CD8-positive, alpha-beta memory T cell (primary cell): ENCODE measurements at places on chromosomes 1 and 21.
A peak's percentile ranks its signal among the peaks of the same experiment; 100 is the strongest.

DNA sequence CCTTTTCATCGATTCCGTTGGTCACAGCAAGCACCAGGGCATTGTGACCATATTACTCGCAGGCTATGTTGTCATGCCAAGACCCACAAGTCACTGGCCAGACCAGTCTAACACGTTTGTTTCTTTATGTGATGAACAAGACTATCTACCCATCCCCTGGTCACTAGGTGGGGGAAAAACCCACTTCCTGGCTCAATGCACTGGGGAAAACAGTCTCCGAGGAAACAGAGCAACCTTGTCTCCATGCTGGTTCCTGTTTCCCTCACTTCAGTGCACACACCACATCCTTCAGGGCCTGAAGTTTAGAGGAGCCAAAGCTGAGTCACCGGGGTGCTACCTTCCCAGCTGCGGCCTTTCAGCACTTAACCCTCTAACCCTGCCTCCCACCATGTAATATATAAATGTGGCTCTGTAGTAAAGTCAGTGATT, 20.9 kb downstream of the ERICH3 start:
- DNase-seq: no peak

DNA sequence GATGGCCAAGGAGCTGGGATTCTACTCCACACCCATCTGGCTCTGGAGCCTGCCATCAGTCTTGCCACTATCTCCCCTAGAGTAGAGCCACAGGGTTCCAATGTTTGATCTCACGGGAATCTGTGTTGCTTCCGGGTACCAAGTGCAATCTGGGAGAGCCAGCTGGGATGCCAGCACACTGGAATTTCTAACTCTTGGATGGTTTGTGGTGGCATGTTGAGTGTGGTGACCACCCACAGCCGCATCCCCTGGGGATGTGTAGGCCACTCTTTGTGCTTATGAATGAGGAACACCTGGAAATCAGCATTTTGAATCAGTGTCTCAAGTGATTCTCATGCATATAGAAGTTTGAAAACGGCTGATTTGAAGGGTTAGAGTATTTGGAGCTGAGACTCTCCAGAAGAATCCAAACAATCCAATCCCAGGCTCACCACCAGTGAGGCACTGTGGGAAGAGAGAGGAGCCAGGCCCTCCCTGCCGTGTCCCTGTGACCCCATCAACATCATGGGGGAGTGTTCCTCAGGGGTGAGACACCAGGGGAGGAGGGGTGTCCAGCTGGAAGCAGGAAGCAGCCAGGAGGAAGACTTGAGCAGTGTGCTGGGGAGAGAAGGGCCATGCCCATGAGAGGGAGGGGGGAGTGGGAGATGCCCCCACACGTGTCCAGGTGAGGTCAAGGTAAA, 13.4 kb downstream of the FBLIM1 start:
- no peak for DNase-seq

- no peak for DNase-seq
These were observed 121.4 kb downstream of the ATG4C start for GRCh38 chr1:62905309-62905708.

DNA sequence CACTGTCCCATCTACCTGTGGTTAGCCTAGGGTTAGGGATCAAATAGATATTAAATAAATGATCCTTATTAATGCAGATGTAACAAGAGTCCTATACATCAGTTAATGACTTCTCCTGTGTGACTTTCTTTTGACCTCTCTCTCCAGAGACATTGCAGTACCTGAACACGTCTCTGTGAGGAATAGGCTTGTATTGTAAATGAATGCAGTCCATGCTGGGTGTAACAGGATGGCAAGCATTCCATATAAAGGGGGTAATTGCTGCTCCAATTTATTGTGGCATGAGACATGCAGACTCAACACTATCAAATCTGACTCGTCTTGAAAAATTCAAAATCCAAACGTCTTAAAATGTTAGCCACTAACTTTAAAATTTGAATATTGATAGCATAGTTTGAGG, 189.5 kb downstream of the PRDM2 start:
- DNase-seq: no peak

- no peak for DNase-seq
These were observed 20.0 kb downstream of the METTL13 start for GRCh38 chr1:171801487-171801891.

DNA sequence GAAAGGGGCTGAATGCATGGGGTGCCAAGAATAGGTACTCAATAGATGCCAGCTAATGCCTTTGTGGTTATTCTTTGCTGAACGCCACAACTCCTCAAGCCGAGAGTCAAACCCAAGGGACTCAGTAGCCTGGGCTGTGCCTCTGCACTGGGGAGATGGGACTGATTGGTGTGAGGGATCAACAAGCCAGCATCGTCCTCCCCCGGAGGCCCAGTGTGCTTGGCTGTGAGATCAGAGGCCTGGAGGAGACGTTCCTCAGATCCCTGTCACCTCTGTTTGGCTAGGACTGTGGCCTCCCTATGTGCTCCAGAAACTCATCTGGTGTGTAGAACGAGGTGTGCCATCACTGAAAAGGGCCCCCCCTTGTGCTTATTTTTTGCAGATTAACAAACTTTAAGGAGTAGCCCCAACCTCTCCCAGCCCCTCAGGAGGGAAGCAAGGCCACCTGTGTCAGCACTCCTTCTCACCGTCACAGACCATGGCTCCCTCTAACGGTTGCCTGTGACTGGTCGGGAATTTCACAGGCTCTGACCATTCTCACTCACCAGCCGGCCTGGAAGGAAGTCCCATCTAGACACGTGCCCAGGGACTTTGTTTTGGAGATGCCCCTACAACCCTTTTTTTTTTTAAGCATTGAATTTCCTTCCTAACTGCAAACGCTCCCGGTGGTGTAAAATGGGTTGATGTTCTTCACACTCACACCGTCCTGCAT, 194.0 kb upstream of the VAMP3 start:
- no peak for DNase-seq

DNA sequence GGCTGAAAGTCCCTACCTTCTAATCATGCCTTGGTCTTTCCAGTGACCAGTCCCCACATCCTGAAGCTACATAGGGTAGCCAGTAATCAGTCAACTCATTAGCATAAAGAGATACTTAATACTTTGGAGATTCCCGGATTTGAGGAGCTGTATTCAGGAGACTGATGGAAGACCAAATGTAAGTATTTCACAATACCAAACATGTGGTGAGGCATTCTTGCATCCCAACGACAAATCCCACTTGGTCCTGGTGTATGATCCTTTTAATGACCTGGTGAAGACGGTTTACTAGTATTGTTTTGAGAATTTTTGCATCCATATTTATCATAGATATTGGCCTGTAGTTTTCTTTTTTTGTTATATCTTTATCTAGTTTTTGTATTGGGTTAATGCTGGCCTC, 40.6 kb downstream of the RGS7 start:
- DNase-seq: no peak

- no peak for DNase-seq
These were observed 63.6 kb upstream of the GNG12 start for GRCh38 chr1:67896826-67897225.

DNA sequence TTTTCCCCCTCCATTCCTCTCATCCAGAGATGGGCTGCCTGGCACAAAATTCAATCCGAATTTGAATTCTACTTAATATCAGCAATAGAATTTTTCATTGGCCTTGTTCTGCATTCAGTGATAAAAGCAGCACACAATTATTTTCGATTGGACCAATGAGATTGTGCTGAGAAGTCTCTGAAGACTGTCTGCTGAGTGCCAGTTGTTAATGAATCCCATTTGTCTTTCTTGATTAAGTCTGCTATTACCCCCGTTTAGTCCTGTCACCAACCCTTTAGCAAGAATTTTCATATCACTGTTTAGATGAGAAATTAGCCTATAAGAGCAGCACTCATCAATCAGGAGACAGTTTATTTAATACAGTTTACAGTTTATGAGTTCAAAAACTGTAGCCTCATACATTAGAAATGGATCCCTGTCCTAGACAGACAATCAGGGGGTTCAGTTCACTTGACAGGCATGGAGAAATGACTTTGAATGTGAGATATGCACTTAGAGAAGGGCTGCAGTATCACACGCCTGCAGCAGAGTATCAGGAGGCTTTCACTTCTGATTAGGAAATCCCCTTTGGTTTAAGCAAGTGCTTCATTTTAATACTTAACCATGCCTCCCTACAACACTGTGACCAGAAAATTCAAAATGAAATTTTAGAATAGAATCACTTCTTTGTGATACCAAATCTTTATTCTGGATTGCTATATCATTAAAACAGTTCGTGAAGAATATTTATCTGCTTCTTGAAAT, 304.7 kb upstream of the PTBP2 start:
- DNase-seq: no peak

- no peak for DNase-seq
These were observed 47.6 kb downstream of the SPSB1 start for GRCh38 chr1:9340172-9340854.

DNA sequence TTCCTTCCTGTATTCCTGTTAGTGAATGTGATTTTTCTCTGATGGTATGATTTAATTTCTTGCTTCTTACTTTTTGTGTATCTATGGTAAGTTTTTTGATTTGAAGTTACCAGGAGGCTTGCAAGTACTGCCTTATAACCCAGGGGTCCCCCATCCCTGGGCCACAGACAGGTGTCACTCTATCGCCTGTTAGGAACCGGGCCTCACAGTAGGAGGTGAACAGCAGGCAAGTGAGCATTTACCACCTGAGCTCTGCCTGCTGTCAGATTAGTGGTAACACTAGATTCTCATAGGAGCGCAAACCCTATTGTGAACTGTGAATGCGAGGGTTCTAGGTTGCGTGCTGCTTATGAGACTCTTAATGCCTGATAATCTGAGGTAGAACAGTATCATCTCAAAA, 143.3 kb downstream of the RPS6KC1 start:
- DNase-seq: no peak

DNA sequence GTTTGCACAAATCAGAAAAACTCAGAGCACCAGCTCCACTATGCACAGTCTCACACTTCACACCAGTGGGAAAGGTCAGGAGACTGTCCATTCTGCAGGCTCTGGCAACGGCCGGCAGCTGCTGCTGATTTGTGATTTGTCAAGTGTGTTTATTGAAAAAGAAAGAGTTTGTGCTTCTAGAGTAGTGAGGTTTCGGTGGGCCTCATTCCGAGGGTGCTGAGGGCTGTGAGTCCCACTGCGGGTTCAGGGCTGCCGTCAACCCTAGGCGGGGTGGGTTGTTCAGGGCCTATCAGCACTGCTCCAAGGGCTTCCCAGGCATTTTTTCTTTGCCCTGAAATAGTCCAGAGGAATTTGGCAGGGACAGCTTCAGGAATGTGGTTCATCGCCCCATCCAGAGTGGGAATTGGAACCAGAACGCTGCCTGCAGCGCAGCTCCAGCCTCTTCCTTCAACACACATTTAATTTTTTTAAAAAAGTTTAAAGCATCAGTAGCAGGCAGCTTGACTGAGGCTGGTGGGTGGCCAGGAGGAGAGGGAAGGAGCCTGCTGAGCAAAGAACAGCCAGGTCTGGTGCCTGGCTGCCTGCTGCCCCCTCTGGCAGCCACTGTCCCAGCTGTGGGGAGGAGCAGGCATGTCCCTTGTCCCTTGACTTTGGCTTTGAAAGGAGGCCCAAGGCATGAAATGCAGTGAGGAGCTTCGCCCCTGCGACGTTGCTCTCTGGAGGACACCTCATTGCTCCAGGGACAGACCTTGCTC, 19.7 kb downstream of the STUM start:
- no peak for DNase-seq

DNA sequence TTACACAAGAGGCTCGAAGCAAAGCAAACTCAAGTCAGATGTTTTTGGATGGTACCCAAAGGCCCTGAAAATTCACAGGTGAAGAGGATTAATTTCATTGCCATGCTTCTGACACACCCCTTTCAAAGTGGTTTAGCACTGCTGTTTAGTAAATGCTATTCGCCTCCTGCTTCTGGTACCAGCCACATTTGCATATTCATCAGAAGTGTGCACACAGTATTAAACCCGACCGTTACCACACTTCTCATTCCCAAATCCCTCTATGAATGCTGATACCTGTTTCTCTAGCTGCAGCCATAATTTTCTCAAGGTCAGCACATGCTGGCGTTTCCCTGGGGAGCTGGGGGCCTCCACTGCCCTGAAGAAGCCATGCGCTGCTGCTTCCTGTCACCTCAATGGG, 179.8 kb upstream of the DAB1 start:
- no peak for DNase-seq

GRCh38 chr1:83033682-83034081, 965.2 kb downstream of the TTLL7 start:
- no peak for DNase-seq

- DNase-seq: no peak
These were observed 115.7 kb upstream of the ATP1A1 start for GRCh38 chr1:116257341-116257767.

- DNase-seq: no peak
These were observed 171.6 kb downstream of the TRIM33 start for GRCh38 chr1:114339379-114339778.

DNA sequence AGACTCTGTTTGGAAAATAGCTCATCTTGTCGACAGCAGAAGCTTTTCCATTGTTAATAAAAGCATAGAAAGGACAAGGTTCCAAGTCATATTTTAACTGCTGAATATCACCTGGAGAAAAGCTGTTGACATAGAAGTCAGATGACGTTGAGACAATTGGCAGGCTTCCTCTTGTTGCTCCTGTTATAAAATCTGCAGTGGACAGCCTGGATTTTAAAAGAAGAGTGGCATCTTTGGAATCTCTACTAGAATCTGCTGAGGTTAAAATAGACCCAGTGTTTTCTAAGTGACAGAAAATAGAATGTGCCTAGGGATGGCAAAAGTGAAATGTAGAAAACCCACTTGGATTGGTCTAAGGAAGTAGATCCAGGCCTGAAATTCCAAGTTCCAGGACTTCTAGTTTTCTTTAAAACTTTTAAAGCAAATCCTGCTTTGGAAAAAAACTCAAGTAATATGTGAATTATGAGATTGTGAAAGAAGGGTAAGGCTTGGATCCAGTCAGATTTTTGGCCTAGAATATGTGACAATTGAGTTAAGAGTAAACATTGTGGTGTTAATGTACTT, 53.6 kb upstream of the NEXN start:
- no peak for DNase-seq

GRCh38 chr21:45478115-45478801, 64.0 kb downstream of the SLC19A1 start:
- peak; percentile 72 for DNase-seq

GRCh38 chr1:23126801-23127200, 41.9 kb downstream of the LUZP1 start:
- no peak for DNase-seq

DNA sequence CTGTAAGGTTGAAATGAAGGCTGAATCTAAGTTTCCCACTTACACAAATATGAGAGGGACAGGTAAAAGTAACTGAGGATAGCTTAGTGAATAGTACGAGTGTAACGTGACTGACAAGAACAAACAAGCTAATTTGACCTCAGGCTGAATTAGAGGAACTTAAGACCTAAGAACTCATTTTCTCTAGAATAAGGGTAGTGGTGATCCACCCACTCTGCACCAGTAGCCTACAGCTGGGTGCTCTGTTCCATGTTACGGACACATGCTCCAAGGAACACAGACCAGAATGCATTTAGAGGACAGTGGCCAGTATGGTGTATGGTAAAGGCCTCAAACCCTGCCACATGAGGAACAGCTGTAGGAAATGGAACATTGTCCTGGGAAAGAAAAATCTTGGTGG, 14.9 kb upstream of the TMEM9 start:
- DNase-seq: no peak
